ENCODE measurements at places on chromosomes 4 and X.

DNA sequence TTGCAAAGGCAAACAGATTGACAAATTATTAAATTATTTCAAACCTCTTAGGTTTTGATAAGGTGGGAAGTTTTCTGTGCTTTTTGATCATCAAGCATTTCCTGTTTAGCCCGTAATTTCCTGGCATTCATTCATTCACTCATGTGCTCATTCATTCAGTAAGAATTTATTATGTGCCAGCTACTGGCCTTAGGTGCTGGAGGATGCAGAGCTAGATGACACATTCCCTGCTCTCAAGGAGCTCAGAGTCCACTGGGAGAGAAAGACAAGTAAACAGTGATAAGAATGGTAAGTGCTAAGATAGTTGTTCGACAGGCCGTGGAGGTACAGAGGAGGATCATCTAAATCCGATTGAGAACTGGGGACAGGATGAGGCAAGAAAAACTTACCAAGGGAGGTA lies 153.0 kb downstream of the DCTD start:
- DNase-seq, result no peak

GRCh38 chrX:1165535-1166196 lies 46.8 kb downstream of the CRLF2 start:
- DNase-seq, result no peak

GRCh38 chrX:44903830-44904530 lies 31.0 kb downstream of the KDM6A start:
- no peak for DNase-seq

DNA sequence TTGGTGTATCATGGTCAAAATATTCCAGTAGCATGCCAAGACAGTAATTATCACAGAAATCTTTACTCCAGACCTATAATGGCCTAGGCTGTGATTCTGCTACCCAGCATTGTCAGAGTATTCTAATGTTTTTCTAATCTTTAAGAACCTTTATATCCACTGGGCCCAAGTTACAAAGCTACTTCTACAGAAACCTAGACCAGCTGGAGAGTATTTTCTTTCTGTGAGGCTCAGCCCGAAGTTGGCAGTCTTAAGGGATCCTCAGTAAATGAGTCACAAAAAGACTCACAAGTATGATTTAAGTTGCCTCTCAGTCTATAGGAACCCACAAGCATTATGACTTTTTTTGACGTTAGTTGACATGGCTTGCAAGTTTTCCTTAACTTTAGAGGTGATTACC lies 638.5 kb upstream of the FAM241A start:
- DNase-seq, result no peak

DNA sequence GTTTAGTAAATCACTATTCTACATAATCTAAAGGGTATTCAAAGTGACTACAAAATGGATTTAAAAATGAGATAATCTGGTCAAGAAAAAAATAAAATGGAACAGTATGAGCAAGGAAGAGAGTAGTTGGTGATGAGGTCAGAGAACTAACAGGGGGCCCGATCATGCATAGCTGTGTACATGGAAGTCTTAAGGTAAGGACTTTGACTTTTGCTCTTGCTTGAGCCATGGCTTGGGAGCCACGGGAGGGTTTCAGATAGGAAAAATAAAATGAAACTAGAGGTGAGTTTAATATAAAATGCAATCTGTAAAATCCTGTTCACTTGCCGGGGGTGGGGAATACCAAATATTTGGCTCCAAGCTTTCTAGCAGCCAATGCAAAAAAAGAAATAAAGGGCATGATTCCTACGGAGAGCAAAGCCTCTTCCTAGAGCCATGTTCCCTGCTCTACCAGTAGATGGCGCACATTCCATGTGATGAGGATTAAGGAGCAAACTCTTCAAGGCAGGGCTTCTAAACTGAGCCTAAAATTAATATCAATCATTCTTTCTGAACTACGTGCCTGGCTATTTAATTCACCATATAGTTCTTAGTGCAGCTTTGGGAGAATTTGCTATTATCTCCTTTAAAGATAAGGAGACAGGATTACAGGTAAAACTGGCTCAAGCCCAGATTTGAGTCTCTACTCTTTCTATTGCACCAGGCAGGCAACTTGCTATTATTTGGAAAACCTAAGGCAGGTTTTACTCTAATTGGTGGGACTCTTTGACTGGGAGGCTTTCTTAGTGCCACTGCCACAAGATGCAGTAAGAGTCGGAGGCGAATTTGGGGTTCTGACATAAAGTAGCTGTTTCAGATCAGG lies 6.8 kb upstream of the CLCN5 start:
- peak; percentile 5 for DNase-seq

- no peak for DNase-seq
Measured at GRCh38 chrX:132671229-132671641, 182.4 kb upstream of the MBNL3 start.

GRCh38 chr4:3834186-3834662 lies 68.0 kb downstream of the ADRA2C start:
- no peak for DNase-seq

GRCh38 chr4:3387943-3388361 lies 53.8 kb upstream of the HGFAC start:
- DNase-seq, result no peak

DNA sequence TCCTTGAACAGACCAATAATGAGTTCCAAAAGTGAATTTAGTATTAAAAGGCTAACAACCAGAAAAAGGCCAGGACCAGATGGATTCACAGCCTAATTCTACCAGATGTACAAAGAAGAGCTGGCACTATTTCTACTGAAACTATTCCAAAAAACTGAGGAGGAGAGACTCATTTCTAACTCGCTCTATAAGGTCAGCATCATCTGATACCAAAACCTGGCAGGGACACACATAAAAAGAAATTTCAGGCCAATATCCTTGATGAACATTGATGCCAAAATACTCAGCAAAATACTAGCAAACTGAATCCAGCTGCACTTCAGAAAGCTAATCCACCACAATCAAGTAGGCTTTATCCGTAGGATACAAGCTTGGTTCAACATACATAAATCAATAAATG lies 35.8 kb upstream of the USP46 start:
- no peak for DNase-seq

- no peak for DNase-seq
Measured at GRCh38 chrX:153769158-153769864, 5.3 kb downstream of the PLXNB3 start.

GRCh38 chrX:123408821-123409737 lies 225.0 kb downstream of the GRIA3 start:
- DNase-seq, result no peak

DNA sequence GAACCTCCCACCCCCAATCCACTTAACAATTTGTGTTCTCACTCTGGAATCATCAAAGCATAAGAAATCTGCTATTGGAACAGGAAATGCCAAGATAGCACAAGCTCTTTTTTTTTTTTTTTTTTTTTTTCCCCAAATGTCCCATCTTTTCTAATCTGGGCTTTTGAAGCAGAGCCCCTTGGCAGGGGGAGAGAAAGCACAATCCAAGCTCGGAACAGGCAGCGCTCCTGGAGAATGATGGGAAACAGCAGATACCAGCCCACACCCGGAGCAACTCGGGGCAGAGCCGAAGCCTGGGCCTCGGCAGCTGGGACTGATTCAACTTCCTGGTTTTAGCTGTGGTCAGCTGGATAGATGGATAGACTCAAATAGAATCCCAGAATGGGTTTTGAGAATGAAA lies 235.1 kb downstream of the QDPR start:
- no peak for DNase-seq

DNA sequence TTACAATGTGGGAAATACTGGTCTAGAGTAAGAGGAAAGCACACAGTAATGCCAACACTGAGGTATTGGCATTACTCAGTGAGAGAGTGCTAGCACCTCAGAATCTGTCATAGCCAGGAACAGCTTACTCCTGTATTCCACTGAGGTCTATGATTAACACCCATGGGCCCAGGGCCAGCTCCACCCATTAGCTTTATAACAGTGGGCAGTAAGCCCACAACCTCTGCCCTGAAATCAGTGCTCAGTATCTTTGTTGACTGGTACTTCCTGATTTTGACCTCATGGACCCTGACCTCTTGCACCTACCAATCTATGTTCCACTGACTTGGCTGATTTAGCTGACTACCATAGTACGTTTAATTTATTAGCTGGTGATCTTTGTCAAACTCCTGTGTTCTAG lies 56.1 kb downstream of the LANCL3 start:
- DNase-seq, result no peak

GRCh38 chr4:48680848-48681568 lies 99.1 kb downstream of the FRYL start:
- DNase-seq, result no peak

GRCh38 chrX:151975228-151975593 lies 735 bp upstream of the GABRE start:
- DNase-seq, result no peak

DNA sequence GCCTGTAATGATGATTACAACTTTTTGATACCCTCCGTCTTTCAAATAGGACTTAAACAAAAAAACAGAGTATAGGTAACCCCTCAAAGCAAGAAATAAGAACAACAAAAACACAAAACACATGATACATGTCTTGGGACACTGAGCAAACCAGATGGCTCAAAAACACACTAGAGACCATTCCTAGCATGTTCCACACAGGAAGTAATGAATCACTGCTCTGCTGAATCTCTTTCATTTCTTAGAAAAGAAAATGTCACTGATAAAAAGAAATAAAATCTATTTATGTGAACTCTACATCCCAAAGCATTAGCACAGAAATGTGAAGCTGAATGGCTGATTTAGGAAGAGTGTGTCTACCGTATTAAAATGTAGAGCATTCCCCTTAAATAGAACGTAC lies 134.5 kb upstream of the IL15 start:
- DNase-seq, result no peak

DNA sequence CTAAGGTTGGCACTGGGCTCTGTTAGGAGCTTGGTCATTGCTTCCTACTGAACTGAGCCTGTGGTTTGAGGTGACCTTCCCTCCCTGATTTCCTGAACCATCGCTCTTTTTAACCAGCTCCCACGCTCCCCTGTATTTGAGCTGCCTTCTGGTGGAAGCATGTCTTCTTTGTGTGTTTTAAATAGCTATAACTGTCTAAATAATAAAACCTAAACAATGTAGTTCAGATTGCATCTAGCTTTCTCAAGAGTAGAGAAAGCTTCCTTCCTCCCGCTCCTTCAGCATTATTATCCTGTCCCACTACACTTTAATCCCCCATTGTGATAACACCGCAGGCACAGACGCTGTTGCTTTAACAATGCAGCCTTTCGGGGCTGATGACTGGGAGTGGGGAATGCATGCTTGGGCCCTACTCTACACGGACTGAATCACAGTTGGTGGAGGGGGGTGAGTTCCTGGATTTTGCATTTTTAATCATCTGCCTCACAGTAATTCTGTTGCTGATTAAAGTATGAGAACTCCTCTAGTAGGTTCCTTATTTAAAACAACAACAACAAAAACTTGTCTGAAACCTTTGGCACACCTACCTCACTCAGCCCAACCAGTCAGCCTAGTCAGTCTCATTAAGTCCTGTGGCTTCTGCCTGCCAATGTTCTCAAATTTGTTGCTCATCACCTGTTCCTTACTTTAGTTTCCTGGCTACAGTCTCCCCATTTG lies 6.6 kb downstream of the SMS start:
- DNase-seq, result no peak

DNA sequence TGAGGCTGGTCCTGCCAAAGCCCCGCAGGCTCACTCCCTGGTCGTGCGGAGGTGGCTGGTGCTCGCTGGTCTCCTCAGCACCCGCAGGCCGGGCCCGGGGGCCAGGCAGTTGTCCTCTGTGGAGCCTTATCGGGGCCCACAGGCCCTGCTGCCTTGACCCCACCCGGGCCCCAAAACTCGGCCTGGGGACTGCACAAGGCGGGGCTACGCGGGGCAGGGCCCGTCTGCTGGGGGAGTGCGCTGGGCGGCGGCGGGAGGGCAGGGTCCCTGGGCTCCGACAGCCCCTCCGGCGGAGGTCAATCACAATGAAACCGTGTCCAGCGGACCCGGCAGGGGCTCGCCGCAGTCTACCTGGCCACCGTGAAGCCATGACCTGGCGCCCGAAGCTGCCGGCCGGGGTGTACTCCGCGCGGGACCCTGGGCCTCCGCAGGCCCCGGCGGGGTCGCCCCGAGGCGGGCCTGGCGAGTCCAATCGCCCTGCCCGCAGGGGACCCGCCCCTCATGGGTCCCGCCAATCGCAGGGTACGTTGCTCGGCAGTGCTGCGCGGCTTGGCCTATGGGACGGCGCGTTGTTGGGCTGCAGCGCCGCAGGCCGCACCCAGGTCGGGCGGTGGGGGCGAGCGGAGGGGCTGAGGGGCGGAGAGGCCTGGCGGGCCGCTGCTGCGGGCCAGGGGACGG lies at the start of gene ADD1:
Gene ADD1 (plus strand): TSS at position 582 of the 678 bp plus-strand sequence. CDS start 32,072 bp downstream, outside the sequence.
- peak; percentile 78 for DNase-seq

DNA sequence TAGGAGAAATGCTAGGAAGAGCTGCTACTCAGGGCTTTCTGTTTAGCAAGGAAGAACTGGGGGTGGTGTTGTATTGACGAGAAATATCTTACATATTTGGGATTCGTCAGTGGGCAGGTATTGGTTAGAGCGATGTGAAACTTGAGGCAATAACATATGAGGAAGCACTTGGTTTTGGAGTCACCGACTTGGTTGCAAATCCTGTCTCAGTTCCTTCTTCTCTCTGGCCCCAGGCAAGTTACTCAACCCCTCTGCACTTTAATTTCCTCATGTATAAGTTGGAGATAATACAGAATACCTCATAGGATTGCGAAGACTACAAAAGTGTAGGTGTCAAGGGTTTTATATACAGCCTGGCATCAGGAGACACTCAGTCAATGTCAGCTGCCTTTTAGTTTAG lies 34.1 kb downstream of the GPAT3 start:
- no peak for DNase-seq

DNA sequence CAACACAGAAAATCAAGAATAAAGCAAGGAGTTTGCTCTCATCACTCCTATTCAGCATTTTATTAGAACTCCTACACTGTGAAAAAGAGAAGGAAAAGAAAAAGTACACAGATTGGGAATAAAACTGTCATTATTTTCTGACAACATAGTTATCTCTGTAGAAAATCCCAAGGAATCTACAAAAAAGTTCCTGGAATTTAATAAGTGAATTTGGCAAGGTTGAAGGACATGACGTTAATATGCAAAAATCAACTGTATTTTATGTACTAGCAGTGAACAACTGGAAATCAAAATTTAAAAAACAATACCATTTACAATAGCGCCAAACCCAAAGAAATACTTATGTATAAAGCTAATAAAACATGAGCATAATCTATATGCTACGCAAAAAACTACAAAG lies 26.3 kb downstream of the CHIC2 start:
- DNase-seq, result no peak

DNA sequence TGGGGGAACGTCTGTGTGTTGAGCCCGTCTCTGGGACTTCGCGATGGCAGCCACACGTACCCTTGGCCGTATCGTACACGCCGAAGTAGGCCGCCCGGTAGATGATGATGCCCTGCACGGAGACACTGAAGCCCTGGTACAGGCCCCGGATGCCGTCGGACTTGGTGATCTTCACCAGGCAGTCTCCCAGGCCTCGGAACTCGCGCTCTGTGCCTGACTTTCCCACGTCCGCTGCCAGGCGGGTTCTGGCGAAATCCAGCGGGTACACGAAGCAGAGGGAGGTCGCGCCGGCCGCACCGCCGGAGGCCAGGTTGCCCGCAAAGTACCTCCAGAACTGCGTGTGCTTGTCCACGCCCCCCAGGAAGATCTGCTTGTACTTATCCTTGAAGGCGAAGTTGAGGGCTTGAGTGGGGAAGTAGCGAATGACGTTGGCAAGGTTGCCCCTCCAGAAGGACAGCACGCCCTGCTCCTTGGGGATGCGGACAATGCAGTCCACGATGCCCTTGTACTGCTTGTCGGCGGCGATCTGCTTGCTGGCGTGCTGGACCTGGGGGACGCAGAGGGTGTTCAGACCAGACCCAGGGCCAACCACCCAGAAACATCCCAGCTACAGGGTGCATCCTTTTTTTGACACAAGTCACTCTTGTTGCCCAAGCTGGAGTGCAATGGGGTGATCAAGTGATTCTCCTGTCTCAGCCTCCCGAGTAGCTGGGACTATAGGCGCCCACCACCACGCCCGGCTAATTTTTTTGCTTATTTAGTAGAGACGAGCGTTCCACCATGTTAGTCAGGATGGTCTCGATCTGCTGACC lies 2.5 kb downstream of the SLC25A6 start:
- no peak for DNase-seq
